ENCODE measurements at places on chromosomes 2 and 18.
A peak's percentile ranks its signal among the peaks of the same experiment; 100 is the strongest.

DNA sequence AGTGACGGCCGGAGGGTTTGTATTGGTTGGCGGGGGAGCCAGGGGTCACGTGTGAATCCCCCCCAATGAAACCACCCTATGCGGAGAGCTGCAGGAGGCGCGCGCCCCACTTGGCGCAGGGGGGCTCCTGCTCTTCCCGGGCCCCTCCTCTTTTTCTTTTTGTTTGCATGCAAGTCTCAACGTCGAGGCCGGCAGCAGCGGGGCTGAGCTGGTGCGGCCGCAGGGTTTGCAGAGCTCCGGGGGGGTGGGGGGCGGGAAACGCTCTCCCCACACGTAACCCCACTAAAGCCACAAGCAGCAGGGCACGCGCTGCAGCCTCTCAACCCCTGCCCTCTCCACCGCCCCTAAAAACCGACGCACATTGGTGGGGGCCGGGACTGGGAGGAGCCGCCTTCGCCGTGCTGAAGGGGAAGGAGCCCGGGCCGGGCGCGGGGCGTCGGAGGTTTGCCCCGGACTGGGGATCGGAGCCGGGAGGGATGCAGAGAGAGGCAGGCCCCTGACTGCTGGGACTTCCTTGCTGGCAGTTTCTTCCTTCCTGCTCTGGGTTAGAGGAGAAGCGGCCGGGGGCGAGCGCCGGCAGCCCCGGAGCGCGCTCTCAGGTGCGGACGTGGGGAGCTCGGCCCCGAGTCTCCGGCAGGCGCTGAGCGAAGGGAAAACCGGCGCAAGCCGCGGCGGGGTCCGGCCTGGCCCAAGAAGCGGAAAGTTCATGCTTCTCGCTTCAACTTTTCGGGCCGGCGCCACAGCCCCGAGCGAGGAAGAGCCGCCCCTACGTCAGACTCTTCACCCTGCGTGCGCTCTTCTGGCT is 864 bp downstream of the LBH start:
- peak; percentile 70 for DNase-seq

GRCh38 chr2:10410001-10410822 is 37.9 kb downstream of the ODC1 start:
- no peak for DNase-seq

DNA sequence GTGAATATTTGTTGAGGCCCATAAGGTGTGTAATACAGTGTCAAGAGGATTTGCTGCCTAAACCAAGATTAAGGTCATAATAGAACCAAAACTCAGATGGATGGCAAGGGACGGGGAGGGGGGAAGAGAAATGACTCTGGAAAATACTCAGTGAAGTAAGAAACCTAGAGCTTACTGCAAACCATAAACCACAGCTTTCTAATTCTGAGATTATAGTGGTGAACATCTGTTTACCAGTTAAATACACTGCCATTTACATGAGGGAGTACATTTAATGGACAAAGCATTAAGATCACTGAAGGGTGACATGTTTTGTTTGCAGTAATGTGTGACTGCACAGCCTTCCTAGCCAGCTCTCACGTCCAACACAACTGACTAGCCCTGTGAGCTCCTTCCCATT is 19.8 kb downstream of the EVX2 start:
- no peak for DNase-seq

- DNase-seq: no peak
These were observed 10.6 kb upstream of the PAX3 start for GRCh38 chr2:222309361-222309760.

DNA sequence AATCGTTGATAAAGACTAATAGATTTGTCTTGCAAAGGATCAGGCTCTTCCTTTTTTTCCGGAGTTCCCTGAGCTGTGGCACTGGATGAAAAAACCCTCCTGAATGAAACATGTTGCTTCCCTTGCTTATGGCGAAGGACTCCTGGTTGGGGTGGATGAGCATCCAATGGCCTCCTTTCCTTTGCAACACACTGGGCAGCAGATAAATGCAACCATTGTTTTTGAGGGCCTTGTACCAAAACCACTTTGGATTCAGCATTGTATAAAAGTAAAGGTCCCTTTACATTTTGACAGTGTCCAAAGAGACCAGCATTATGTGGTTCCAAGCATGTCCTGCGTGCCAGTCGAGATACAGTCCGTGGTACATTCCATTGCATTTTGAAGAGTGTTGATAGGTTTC is 44.7 kb downstream of the FAM210A start:
- DNase-seq: no peak

GRCh38 chr18:9608728-9609127 is 5.6 kb downstream of the PPP4R1 start:
- no peak for DNase-seq

DNA sequence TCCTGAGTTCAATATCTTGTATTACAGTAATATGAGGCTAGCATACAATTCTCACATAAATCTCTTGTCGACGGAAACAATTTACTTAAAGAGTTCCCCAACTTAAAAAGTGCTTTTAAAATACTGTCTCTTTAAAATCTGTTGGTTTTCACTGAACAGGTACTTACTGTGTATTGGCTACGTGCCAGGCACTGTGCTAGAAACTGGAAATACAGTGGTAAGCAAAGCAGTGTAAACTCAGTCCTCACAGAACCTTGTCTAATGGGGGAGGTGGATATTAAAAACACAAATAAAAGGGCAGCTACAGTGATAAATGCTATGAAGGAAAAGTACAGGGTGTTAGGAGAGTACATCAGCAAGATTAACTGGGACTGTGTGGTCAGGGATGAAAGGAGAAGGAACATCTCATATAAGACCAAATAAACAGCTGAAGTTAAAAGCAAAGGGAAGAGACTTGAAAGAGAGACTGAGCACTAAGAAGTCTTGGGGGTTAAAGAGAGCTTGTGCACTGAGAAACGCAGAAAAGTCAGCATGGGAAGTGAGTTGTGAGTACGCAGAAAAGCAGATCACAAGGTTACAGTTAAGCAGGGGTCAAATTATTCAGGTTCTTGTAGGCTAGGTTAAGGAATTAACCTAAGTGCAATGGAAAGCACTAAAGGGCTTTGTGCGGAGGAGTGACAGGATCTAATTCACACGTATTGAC is 52.5 kb downstream of the USP40 start:
- DNase-seq: no peak

DNA sequence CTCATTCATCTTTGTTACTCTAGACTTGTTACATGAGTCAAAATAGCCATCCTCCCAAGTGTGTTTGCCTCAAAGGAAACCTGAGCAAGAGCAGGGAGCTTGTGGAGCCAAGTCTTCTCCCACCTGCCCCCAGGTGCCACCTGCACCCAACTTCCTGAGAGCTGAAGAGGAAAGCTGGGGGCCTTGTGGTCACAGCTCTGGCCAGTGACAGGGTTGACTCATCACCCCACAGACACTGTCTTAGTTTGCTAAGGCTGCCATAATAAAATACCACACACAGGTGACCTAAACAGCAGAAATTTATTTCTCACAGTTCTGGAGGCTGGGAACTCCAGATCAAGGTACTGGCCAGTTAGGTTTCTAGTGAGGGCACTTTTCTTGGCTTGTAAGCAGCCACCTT is 99.6 kb downstream of the TPGS2 start:
- no peak for DNase-seq

DNA sequence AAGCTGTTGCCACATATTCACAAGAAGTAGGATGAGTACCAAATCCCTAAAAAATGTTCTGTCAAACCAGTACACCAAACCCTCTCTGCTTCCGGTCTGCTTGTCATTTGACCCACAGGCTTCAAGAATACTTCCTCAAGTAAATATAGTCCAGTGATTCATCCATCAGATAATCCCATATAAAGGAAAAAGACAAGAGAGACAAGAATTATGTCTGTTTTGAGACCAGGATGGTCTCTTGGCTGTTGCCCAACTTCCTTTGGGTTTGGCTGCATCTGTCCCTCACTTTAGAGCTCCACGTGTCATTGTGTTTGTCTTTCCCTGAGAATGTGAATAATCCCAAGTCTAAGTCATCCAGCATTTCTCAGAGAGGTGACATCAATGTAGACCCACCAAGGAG is 91.5 kb upstream of the NRP2 start:
- no peak for DNase-seq
